ENCODE measurements at places on chromosomes 4 and X.

DNA sequence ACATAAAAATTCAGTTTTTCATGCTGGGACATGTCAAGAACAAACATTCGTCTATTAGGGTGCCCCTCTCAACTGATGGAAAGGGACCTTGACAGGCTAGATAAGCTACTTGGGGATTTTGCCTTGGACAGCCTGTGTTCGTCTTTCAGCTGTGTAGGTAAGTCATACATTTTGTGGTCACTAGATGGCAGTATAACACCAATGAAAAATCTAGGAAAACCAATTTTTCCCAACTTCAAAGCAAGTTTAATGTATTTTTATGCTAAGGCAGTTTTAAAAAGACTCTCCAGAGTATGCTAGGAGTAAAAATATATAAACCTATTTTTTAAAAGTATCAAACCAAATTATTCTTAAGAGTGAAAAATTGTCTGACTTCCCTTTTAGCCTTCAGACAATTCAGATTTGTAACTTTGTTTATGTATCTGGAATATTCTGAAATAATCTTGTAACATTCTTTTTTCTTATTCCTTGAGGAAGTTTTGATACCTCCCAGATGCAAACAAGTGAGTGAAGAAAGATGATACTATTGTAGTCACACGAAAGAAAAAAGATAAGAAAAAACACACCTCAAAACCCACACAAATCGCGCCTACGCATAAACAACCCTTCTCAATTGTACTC lies 158.3 kb downstream of the CPE start:
- DNase-seq, result peak; percentile 26

DNA sequence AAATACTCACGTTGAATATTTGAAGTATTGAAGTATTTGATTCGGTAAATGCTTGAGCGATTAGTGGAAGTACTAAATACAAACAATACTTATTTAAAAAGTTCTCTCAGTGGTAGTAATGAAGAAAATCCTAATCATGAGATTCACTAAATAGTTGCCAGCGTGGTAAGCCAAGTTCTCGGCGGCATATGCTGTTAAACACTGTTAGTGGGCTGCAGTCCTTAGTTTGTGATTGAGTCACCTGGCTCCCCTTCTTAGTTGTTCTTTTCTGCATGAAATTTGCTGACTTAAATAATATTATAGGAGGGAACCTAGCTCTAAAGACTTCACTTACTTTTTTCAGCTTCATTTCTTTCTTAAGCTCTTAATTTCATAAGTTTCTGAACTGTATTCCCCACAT lies 51.4 kb downstream of the STIM2 start:
- no peak for DNase-seq

- DNase-seq, result no peak
These were observed 83.0 kb downstream of the FAM193A start for GRCh38 chr4:2619459-2619858.

DNA sequence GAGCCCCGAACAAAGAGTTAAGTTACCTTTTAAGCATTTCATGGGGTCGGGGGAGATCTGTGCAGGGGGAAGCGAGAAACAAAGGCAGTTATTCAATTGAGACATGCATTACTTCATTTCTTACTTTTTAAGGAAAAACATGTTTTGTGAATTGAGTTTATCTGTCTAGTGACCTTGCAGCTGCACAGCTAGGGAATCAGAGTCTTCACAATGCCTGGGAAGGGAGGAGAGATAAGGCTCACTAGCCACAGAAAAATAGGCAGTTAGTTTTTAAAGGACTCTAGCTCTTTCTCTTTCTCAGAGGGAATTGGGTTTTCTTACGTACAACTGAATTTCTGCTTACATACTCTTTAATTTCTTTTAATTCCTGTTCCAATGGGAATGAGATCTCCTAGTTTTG lies 26.2 kb upstream of the ZBTB33 start:
- no peak for DNase-seq

DNA sequence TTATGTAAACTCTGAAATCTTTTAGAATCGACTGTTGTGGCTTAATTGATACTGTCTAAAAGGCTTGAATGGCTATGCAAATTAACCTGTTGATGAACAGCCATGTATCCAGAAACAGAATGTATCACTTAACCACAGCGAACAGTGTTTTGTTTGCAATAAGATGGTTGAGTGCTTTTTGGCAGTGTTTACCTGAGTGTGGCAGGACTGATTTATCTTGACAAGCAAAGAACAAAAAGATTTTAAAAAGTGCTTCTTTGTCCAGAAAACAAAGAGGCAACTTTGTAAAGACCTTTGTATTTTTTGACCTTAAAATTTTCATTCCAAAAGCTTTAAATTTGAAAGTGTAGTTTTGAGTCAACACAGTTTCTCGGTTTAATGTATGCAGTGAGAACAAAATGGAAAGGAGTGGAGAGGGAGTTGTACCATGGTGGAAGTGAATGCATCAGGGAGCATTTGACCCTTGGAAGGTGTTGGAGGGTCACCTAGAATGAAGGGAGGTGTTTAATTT lies 18.0 kb downstream of the ARHGAP10 start:
- DNase-seq, result no peak

GRCh38 chrX:38336538-38337240 lies 9.4 kb upstream of the RPGR start:
- no peak for DNase-seq

DNA sequence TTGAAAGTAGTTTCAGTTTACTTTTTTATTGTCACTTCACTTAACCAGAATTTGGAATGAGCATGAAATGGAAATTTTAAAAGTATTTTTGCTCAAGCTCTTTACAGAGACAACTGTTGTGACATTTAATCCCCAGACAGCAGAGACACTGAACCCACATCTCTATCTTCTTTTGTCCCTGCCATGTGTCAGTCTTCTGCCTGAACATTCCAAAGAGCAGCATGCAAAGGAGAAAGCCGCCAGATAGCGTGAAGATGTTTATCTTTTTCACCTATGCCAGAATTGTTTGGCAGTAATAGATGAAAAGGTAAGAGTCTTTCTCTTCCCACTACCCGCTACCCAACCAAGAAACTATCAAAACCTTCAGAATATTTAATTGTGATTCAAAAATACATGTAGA lies 46.8 kb downstream of the NDNF start:
- no peak for DNase-seq

DNA sequence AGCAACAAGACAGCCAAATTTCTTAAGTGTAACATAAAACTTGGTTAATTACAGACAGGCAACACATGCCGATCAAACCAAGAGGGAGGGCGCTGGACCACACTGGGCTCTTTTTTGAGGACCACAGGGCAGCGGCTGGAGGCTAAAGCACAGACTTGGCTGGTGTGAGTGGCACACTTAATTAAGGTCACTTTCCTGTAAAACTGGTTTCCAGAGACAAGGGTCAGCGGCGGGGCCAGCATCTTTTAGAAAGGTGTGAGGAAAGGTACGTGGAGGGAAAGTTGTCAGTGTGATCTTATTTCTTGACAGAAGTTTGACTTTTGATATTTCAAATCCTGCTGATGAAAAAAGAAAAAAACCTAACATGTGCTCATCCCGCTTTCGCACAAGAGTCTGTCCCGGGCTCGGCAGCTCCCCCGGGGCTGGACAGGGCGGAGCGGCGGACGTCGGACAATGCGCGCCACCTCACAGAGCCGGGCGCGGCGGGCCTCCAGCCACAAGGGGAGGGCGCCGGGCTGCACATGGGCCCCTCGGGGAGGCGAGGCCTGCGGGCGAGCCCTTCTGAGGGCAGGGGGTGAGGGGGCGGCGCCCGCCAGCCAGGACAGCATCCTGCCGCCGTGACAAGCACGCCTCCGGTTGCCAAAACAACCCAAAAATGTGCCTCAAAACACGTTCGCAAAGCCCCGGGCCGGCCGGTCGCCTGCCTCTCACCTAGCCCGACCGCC lies 660 bp upstream of the HSPA4L start:
- DNase-seq, result no peak

DNA sequence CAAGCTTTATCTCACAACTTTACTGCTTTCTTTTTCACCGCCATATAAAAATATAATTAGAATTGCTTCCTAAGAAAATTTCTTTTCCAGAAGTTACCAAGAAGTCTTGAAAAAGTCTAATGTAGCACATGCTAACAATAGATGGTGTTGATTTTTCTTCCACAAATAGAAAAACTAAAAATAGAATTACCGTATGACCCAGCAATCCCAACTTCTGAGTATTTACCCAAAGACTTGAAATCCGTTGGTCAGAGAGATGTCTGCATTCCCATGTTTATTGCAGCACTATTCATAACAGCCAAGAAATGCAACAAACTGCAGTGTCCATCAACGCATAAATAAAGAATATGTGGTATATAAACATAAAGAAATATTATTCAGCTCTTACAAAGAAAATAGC lies 17.8 kb upstream of the EDNRA start:
- DNase-seq, result no peak

DNA sequence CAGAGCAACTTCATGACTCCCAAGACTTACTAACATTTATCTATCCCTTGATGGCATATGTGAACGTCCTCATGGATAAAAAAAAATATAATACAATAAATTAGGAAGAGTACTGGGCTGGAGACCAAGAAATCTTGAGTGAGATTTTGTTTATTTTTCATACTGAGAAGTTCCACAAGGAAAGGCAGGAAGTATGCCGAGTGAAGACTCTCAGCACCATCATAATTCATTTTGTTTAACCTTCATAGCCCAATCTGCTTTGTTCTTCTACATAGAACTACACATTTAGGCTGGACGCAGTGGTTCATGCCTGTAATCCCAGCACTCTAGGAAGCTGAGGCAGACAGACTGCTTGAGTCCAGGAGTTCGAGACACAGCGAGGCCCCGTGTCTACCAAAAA lies 198.3 kb downstream of the NSUN7 start:
- no peak for DNase-seq

DNA sequence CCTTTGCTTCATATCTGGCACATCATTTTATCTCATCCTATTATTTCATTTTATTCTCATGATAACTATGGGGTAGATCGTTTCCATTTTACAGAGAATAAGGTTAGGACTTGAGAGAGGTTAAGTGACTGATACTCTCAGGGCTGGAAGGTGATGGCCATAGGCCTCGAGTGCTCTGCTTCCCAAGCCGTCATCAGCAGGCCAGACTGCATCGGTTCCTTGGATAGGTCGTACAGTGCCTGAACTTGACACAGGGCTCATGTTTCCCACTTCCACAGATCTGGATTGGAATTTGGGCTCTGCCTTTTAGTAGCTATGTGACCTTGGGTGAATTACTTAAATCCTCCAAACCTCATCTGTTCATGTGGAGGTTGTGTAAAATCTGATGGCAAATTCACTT lies 81.4 kb downstream of the TMEM131L start:
- no peak for DNase-seq

GRCh38 chr4:169340834-169341233 lies 70.1 kb upstream of the SH3RF1 start:
- no peak for DNase-seq

DNA sequence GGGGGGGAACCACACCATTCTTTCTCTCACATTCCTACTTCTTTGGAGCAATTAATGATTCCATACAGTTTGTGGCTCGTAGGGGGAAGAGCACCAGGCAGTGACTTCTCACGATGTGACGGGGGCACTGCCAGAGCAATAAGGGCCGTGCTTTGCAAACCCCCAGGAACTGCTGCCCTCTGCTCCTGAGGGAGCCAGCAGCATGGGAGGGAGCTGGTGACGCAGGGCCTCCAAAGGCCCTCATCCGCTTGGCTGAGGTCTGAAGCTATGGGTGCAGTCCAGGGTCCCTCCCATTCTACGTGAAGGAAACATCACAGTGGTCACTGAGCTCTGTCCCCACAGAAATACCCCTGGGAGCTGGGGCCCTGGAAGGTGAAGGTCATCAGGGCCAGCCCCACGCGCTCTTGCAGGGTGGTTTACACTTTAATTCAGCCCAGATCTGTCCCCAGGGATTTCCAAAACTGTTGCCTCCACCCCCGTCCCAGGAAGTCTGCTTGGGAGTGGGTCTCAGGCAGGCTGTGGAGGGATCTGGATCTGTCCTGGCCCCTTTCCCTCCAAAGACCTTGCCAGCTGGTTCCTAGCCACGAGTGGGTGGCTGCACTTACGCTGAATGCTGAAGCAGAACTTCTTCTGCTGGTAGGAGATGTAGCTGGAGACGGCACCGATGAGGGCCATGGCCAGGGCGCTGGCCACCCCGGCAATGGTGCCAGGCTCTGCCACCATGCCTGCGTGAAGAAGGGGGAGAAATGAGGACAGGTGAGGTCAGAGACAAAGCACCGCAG lies 82.6 kb downstream of the MTMR1 start:
- DNase-seq, result no peak

- DNase-seq, result peak; percentile 76
These were observed 102.0 kb downstream of the PTTG2 start for GRCh38 chr4:38062088-38062775.

DNA sequence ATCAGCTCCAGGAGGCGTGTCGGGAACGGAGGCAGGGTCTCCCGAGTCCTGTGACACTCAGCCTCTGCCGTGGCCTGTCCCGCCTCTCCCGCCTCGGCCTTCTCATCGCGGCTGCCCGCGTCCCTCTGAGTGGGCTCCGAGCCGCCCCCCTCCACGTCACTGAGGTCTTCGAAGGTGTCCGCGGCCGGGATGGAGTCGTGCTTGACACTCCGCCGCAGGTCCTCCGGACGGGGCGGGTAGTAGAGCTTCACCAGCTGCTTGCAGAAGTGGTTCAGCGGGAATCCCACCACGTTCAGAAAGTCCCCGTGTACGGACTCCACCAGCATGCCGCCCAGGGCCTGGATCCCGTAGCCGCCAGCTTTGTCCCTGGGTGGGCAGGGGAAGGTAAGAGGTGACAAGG lies 25.0 kb downstream of the ASMTL start:
- DNase-seq, result no peak
